Progenitor cell of endocrine pancreas (in vitro differentiated cells): ENCODE measurements at places on chromosomes 3 and 15. TPM values are rescaled to one million over a fixed set of nuclear protein-coding genes. Genes with fewer than 3 reads are reported as not detected.

The RPLP1 gene
- 1,112 and 1,115 TPM in 2 replicates for total RNA-seq

The GTF2E1 gene
- 28.3 and 31.2 TPM in 2 replicates for total RNA-seq

The OSBPL10 gene
- 23.9 and 25.2 TPM in 2 replicates for total RNA-seq

The LMAN1L gene
- total RNA-seq = not detected in 2 replicates

DNA sequence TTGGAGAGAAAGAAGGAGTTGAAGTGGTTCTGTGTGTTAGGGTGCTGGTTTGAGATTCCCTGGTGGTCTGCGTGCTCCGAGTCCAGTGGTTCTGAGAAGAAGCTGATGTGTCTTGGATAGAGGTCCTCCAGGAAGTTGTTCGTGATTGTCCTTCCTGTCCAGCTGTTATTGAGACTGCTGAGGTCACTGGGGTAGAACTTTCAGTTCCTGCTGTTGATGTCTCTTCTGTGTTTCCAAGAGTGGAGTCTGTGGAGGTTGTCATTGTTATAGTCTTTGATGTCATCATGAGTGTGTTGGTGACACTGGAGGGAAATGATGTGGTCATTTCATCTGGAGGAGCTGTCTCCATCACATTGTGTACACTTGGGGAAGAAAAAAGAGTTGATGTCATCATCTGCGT is 20.8 kb downstream of the MUC4 start:
- no peak overlapping the region for H3K4me3 ChIP-seq
- no peak for DNase-seq
- H3K4me1 ChIP-seq = no peaks in the 10 kb centered on the region
- H3K36me3 ChIP-seq = no peaks in the 10 kb centered on the region
- peaks cover 12% of the 10 kb centered on the region for H3K27me3 ChIP-seq

DNA sequence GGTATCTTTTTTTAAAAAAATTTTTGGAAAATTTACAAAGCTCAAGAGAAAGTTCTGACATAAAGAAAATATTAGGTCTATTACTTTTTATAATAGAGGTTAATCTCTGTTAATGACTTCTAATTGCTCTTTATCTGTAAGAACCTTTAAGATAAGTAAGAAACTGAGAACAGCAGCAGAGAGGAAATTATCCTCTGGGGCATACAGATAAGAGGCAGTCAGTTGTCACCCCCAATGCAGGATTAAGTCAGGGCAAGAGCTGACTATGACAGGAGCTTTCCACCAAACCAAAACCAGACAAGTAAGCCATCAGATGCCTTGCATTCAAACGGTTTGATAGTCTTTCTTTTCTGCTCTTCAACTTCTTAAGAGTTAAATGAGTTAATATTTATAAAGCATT is 149.0 kb downstream of the GSK3B start:
- no peak for DNase-seq
- no peaks in the 10 kb centered on the region for H3K27me3 ChIP-seq
- H3K36me3 ChIP-seq = peaks cover 12% of the 10 kb centered on the region
- no peak overlapping the region for H3K4me3 ChIP-seq
- no peak overlapping the region for H3K27ac ChIP-seq

- peaks cover 7% of the 10 kb centered on the region for H3K27me3 ChIP-seq
- DNase-seq = no peak
- no peaks in the 10 kb centered on the region for H3K36me3 ChIP-seq
These were observed 31.1 kb downstream of the SLC28A1 start for GRCh38 chr15:84915606-84915958.

- H3K4me3 ChIP-seq = no peak overlapping the region
- H3K36me3 ChIP-seq = no peaks in the 10 kb centered on the region
- no peak for DNase-seq
- peak overlapping the region; percentile 53 for H3K27ac ChIP-seq
- peaks cover 10% of the 10 kb centered on the region for H3K4me1 ChIP-seq
These were observed 43.9 kb upstream of the TRPM1 start for GRCh38 chr15:31145271-31145911.

- no peak overlapping the region for H3K4me3 ChIP-seq
- no peaks in the 10 kb centered on the region for H3K36me3 ChIP-seq
- DNase-seq = no peak
These were observed 513.3 kb upstream of the SEMA6D start for GRCh38 chr15:47203993-47204392.

GRCh38 chr3:25044762-25045710 is 383.0 kb upstream of the RARB start:
- no peak for DNase-seq
- no peaks in the 10 kb centered on the region for H3K27me3 ChIP-seq
- no peak overlapping the region for H3K4me3 ChIP-seq
- peaks cover 12% of the 10 kb centered on the region for H3K4me1 ChIP-seq
- H3K36me3 ChIP-seq = peaks cover 1% of the 10 kb centered on the region
- peak overlapping the region; percentile 59 for H3K27ac ChIP-seq

DNA sequence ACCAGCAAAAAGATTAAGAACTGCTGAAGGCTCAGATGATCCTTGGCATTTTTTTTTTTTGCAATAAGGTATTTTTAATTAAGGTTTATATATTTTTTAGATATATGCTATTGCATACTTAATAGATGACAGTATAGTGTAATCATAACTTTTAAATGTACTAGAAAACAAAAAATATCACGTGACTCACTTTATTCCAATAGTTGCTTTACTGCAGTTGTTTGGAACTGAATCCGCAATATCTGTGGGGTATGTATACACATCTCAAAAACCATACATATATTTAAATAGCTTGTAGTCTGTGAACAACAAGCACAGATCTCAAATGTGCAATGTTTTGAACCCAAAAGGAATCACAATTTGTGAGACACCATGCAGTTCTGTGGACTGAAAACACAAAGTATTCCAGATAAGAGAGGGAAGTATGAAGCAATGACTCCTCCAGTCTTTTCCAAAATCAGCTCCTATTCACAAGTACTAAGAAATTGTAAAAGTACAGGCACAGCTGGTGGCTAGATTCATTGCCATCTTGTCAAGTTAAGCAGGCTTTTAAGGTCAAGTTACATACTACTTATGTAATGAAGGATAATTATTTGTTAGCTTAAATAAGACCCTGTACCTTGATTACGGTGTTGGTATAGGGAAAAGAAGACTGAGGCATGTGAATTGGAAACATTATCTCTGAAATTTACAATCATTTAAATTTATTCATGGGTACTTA is 331.1 kb downstream of the TBC1D5 start:
- no peak overlapping the region for H3K4me3 ChIP-seq
- H3K27me3 ChIP-seq = no peaks in the 10 kb centered on the region
- no peak overlapping the region for H3K27ac ChIP-seq
- DNase-seq = no peak
- no peaks in the 10 kb centered on the region for H3K4me1 ChIP-seq
- H3K36me3 ChIP-seq = no peaks in the 10 kb centered on the region

- DNase-seq = no peak
- peaks cover 35% of the 10 kb centered on the region for H3K27me3 ChIP-seq
- no peaks in the 10 kb centered on the region for H3K36me3 ChIP-seq
- no peak overlapping the region for H3K27ac ChIP-seq
- H3K4me1 ChIP-seq = peaks cover 2% of the 10 kb centered on the region
These were observed 58.5 kb upstream of the FAM174B start for GRCh38 chr15:92714077-92714476.

- H3K27ac ChIP-seq = no peak overlapping the region
- DNase-seq = no peak
- H3K36me3 ChIP-seq = no peaks in the 10 kb centered on the region
These were observed 15.0 kb downstream of the DUOX1 start for GRCh38 chr15:45144775-45145174.

DNA sequence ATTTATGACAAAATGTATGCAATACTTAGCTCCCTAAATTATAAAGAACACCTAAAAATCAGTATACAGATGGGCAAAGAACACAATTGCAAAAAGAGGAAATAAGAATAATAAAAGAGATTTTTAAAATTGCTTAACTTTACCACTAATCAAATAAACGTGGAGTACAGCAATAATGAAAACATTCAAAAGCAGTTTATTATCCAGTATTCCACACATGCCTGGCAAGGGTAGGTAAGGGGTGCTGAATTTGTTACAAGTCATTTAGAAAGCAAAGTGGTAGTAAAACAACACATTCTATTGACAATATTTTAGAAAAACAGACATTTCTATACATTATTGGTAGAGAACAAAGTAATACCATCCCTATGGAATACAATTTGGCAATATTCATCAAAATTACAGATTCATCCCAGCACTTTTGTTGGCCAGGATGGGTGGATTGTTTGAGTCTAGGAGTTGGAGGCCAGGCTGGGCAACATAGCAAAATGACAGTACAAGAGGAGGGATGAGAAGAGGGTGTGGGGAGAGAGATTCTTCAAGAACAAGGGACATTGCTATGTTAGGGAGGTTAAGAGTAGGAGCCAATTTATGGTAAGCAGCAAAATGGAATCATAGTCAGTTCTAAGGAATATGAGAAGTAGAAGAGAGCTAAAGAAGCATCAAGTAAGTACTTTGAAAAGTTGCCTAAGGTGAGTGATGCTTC is 3.7 kb upstream of the ACKR4 start:
- H3K4me1 ChIP-seq = no peaks in the 10 kb centered on the region
- H3K4me3 ChIP-seq = no peak overlapping the region
- H3K27ac ChIP-seq = no peak overlapping the region
- H3K36me3 ChIP-seq = peaks cover under 1% of the 10 kb centered on the region

GRCh38 chr3:123299581-123299980 is 97.8 kb downstream of the SEC22A start:
- H3K4me1 ChIP-seq = no peaks in the 10 kb centered on the region
- DNase-seq = no peak
- H3K36me3 ChIP-seq = peaks cover 14% of the 10 kb centered on the region
- no peak overlapping the region for H3K4me3 ChIP-seq
- no peaks in the 10 kb centered on the region for H3K27me3 ChIP-seq
- no peak overlapping the region for H3K27ac ChIP-seq

GRCh38 chr3:190825386-190826016 is 37.0 kb downstream of the GMNC start:
- DNase-seq = no peak
- peaks cover 10% of the 10 kb centered on the region for H3K4me1 ChIP-seq
- peaks cover 26% of the 10 kb centered on the region for H3K27me3 ChIP-seq
- no peak overlapping the region for H3K27ac ChIP-seq
- no peak overlapping the region for H3K4me3 ChIP-seq

DNA sequence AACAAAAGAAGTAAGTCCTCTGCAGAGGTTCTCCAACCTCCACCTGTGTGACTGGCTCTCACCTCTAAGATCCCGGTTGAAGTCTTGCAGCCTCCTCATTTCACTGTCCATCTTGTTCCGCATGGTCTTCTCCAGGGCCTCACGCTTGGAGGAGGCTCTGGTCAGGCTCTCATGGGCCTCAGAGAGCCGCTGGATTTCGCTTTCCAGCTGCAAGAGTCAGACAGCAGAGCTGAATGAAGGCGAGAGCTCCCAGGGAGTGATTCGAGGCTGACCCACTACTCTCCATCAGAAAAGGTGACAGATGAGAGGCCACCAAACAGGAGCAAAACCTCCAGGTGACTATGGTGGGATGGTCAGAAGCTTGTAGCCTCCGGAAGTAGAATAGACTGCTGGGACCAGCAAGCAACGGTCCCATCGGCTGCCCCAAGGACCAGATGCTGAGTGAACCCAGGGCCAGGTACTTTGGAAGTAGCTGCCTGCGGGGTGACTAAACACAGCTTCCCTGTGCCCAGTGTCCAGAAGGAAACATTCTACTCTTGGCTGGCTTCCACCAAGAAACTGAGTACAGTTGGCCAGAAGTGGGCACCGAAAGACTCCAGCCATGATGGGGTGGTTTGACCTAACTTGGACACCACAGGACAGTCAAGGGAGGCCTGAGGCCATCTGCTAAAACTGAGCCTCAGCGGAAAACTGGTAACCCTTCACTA is 7.9 kb downstream of the AMOTL2 start:
- peak overlapping the region; percentile 59 for H3K27ac ChIP-seq
- H3K27me3 ChIP-seq = no peaks in the 10 kb centered on the region
- H3K4me3 ChIP-seq = no peak overlapping the region
- DNase-seq = no peak

DNA sequence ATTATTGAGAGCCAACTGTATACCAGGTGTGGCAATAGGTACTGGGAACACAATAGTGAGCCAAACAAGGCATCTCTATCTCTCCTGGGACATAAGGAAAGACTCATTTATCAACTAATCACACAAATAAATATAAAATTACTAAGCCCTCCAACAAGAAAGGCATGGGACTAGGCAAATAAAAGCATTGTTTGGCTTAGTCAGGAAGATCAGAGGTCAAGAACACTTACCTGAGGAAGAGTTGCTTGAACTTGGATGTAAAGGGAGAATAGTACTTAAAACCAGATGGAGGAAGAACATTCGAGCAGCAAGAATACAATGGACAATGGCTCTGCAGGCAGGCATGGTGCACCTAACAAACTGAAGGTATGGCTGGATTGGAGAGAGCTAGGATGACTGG is 300.7 kb downstream of the WDR72 start:
- H3K27me3 ChIP-seq = no peaks in the 10 kb centered on the region
- no peak overlapping the region for H3K4me3 ChIP-seq

DNA sequence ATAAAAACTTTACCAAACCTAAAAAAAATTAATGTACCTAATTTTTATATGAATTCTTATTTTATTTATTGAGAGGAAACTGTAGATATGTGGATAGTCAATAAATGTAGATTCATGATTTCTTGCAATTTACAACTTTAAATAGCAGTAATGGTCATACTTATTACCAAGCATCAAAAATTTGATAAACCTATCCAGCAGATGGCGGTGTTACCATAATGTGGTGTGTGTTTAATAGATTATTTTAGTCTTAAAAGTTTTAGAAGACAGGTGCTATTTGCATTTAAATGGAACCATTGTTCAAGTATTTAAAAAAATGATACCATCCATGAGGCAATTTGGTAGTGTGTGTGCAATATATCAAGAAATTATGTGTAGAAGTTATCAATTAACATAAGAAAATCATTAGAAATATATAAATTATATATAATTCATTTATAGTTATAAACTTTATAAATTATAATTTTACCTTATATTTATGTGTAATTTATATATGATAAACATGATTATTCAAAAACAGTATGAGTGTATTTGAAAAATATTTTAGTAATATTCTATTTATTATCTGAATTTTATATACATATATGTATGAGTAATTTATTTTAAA is 176.0 kb upstream of the BCHE start:
- no peak overlapping the region for H3K4me3 ChIP-seq
- DNase-seq = no peak
- no peaks in the 10 kb centered on the region for H3K36me3 ChIP-seq
- H3K27ac ChIP-seq = no peak overlapping the region

GRCh38 chr15:85618956-85619491 is 175.7 kb downstream of the KLHL25 start:
- no peaks in the 10 kb centered on the region for H3K27me3 ChIP-seq
- no peak overlapping the region for H3K4me3 ChIP-seq
- peaks cover 31% of the 10 kb centered on the region for H3K4me1 ChIP-seq
- DNase-seq = no peak
